Naive thymus-derived CD8-positive, alpha-beta T cell (primary cell): ENCODE measurements at places on chromosomes 1 and 21. TPM values are rescaled to one million over a fixed set of nuclear protein-coding genes. Genes with fewer than 3 reads are reported as not detected.

GRCh38 chr1:185645162-185645640, 89.0 kb upstream of the HMCN1 start:
- peaks cover 2% of the 10 kb centered on the region for H3K36me3 ChIP-seq
- no peak overlapping the region for H3K27ac ChIP-seq
- DNase-seq, result no peak
- H3K27me3 ChIP-seq, result no peaks in the 10 kb centered on the region
- H3K4me3 ChIP-seq, result no peak overlapping the region

DNA sequence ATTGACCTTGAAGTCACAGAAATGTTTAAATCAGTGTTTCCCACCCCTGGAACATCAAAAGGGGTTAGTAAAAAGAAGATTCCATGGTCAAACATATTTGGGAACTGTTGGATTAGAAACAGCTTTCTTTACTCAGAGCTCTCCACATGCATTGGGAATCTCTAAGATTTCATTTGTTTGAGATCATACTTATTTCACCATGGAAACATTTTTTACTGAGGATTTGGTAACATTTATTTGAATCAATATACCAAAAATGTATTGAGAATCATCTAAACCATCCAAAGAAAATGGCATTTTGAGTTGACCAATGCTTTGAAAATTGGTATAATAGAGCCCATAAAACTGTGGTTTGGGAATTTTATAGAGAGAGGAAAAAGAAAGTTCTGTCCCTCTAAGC, 25.3 kb downstream of the NGF start:
- no peak overlapping the region for H3K27ac ChIP-seq
- peaks cover 11% of the 10 kb centered on the region for H3K27me3 ChIP-seq
- no peaks in the 10 kb centered on the region for H3K36me3 ChIP-seq
- H3K4me3 ChIP-seq, result no peak overlapping the region
- H3K4me1 ChIP-seq, result no peaks in the 10 kb centered on the region
- DNase-seq, result no peak

DNA sequence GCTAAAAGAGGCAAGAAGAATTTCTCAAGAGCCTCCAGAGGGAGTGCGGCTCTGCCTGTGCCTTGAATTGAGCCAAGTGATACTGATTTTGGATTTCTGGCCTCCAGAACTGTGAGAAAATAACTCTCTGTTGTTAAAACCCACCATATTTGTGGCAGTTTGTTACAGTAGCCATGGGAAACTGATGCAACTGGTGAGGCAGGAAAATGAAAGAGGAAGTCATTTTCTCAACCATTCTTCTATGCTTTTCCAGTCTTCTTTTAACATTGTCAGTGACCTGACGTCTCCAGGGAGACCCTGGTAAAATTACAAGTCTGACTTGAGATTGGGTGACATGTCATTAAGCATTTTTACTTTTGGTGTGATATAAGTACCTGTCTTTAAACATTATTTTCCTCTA, 5.8 kb downstream of the OR6P1 start:
- no peak overlapping the region for H3K27ac ChIP-seq
- H3K36me3 ChIP-seq, result no peaks in the 10 kb centered on the region
- H3K4me3 ChIP-seq, result no peak overlapping the region
- H3K4me1 ChIP-seq, result no peaks in the 10 kb centered on the region
- peaks cover 5% of the 10 kb centered on the region for H3K27me3 ChIP-seq

DNA sequence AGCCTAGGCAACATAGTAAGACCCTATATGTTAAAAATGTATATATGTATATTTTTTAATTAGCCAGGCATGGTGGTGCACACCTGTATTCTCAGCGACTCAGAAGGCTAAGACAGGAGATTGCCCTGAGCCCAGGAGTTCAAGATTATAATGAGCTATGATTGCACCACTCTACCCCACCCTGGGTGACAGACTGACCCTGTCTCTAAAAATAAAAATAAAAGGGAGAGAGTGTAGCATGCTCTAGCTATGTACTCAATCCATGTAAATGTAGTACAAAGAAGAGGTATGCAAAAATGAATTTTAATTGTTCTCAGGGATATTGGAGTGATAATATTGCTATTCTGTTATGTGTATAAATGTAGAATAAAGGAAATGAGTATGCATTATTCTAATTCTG, 52.9 kb upstream of the DARS2 start:
- no peaks in the 10 kb centered on the region for H3K27me3 ChIP-seq
- no peak for DNase-seq
- H3K36me3 ChIP-seq, result peaks cover 3% of the 10 kb centered on the region

- peaks cover 4% of the 10 kb centered on the region for H3K36me3 ChIP-seq
- peaks cover 39% of the 10 kb centered on the region for H3K27me3 ChIP-seq
- H3K4me1 ChIP-seq, result peaks cover 14% of the 10 kb centered on the region
- H3K27ac ChIP-seq, result no peak overlapping the region
Measured at GRCh38 chr1:32919811-32920733, 18.9 kb upstream of the TMEM54 start.

DNA sequence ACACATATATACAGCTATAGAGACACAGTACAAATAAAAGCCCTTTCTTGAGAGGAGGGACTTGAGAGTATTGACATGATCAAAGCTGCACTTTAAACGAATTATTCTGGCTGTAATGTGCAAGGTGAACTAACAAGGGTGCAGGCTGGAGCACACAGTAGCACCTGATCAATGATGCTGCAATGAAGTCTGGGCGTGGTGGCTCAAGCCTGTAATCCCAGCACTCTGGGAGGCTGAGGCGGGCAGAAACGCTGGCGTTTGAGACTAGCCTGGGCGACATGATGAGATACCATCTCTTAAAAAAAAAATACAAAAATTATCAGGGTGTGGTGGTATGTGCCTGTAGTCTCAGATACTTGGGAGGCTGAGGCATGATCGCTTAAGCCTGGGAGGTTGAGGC, 14.1 kb upstream of the CTH start:
- H3K27ac ChIP-seq, result no peak overlapping the region
- no peaks in the 10 kb centered on the region for H3K36me3 ChIP-seq
- DNase-seq, result no peak
- peaks cover 19% of the 10 kb centered on the region for H3K27me3 ChIP-seq
- no peaks in the 10 kb centered on the region for H3K4me1 ChIP-seq

- no peak overlapping the region for H3K4me3 ChIP-seq
- no peaks in the 10 kb centered on the region for H3K4me1 ChIP-seq
- no peak for DNase-seq
- H3K27me3 ChIP-seq, result peaks cover 4% of the 10 kb centered on the region
- no peak overlapping the region for H3K27ac ChIP-seq
Measured at GRCh38 chr1:14141656-14142055, 441.7 kb downstream of the PRDM2 start.

DNA sequence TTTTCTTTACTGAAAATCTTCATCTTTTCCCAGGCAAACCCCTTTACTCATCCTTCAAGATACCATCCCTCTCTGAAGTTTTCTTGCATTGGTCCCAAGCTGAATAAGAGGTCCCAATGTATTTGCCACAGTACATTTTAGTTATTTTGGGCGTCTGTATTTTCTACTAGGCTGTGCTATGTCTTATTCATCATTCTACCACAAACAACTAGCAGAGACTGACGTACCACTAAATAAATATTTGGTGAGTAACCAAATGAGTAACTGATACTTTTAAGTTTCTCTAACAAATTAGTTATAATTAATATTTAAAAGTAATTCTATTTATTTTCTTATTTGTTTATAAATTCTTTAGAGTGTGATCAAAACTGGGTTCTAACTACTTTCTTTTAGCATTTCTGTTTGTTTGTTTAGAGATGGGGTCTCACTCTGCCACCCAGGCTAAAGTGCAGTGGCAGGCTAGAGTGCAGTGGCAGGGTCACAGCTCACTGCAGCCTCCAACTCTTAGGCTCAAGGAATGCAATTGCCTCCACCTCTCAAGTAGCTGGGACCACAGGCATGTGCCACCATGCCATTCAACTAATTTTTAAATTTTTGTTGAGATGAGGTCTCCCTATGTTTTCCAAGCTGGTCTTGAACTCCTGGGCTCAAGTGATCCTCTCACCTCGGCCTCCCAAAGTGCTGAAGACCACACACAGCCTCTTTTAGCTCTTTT, 33.1 kb downstream of the NDC1 start:
- H3K4me3 ChIP-seq, result no peak overlapping the region
- H3K36me3 ChIP-seq, result peaks cover 39% of the 10 kb centered on the region
- no peaks in the 10 kb centered on the region for H3K27me3 ChIP-seq
- no peak for DNase-seq

- no peak for DNase-seq
- H3K4me3 ChIP-seq, result no peak overlapping the region
- peaks cover 16% of the 10 kb centered on the region for H3K27me3 ChIP-seq
Measured at GRCh38 chr1:3359351-3359750, 95.1 kb upstream of the ARHGEF16 start.

DNA sequence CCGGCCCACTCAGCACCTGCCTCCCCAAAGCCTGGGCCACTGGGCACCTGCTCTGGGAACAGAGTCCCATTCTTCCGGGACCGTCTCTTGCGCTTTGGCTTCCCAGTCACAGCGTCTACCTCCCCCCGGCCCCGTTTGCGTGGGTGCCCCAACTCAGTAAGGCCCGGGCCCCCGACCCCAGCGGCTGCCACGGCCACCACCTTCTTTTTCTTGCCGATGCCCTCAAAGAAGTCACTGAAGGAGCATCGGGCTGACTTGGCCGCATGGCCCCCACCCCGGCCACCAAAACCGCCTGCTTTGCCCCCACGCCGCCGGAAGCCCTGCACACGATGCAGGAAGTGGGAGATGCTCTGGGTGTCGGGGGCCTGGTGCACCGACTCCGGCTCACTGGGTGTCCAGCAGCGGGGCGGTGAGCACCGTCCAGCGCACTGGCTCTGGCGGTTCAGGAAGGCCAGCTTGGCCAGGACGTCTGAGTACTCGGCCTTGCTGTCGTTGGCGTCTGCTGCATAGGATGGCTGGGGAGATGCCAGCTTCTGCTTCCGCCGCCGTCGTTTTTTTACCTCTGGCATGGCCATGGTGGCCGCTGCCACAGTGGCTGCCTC, 54.0 kb downstream of the AHDC1 start:
- H3K4me1 ChIP-seq, result peaks cover 7% of the 10 kb centered on the region
- H3K4me3 ChIP-seq, result no peak overlapping the region
- H3K36me3 ChIP-seq, result no peaks in the 10 kb centered on the region
- no peak for DNase-seq

DNA sequence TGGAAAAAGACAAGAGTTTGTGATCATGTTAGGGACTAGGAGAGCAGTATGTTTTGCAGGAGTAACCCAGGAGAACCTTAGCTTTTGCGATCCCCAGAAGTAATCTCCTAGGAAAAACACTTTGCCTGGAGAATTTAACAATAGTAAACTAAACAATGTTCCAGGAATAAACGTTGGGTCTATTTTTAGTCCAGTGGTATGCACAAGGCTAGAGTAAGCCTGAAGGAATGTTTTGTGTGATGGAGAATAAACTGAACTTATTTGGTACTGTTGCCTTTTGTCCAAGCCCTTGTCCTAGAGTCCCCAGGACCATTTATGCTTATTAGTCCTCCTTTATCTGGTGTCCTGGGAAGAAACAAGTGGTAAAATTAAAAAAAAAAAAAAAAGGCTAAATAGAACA, 28.7 kb upstream of the RGS5 start:
- H3K27me3 ChIP-seq, result peaks cover 5% of the 10 kb centered on the region
- peaks cover 11% of the 10 kb centered on the region for H3K36me3 ChIP-seq
- no peaks in the 10 kb centered on the region for H3K4me1 ChIP-seq
- no peak overlapping the region for H3K4me3 ChIP-seq
- H3K27ac ChIP-seq, result no peak overlapping the region
- DNase-seq, result no peak

GRCh38 chr1:3584915-3585314, 26.4 kb downstream of the MEGF6 start:
- no peak overlapping the region for H3K4me3 ChIP-seq
- no peak overlapping the region for H3K27ac ChIP-seq
- H3K4me1 ChIP-seq, result peaks cover 5% of the 10 kb centered on the region
- no peak for DNase-seq
- H3K27me3 ChIP-seq, result no peaks in the 10 kb centered on the region
- H3K36me3 ChIP-seq, result no peaks in the 10 kb centered on the region

- DNase-seq, result no peak
- peaks cover 30% of the 10 kb centered on the region for H3K4me1 ChIP-seq
- no peaks in the 10 kb centered on the region for H3K27me3 ChIP-seq
- peak overlapping the region; percentile 84 for H3K4me3 ChIP-seq
- peaks cover under 1% of the 10 kb centered on the region for H3K36me3 ChIP-seq
- H3K27ac ChIP-seq, result peak overlapping the region; percentile 88
Measured at GRCh38 chr1:25505656-25506385, 37.6 kb upstream of the LDLRAP1 start.

GRCh38 chr1:167499106-167499505, 19.2 kb downstream of the CD247 start:
- H3K4me3 ChIP-seq, result peak overlapping the region; percentile 46
- no peaks in the 10 kb centered on the region for H3K27me3 ChIP-seq
- peaks cover 91% of the 10 kb centered on the region for H3K4me1 ChIP-seq
- H3K36me3 ChIP-seq, result peaks cover 14% of the 10 kb centered on the region
- DNase-seq, result no peak

DNA sequence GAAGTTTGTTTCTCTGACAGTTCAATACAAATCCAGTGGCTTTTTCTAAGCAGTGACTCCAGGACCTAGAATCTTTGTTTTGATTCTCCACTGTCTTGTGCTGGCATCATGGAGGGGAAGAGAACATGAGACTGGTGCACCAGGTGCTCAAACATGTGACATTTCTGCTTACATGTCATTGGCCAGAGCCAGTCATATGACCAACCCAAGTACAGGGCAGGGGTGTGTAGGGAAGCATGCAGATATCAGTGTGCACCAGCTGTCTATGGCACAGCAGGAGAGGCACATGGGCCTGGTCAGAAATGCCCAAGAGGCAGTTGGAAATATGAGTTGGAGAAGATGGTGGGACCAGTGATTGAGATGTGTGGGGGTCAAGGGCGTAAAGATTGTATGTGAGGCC, 297.0 kb downstream of the HHAT start:
- H3K4me1 ChIP-seq, result no peaks in the 10 kb centered on the region
- H3K36me3 ChIP-seq, result no peaks in the 10 kb centered on the region
- H3K27ac ChIP-seq, result no peak overlapping the region
- H3K27me3 ChIP-seq, result peaks cover 6% of the 10 kb centered on the region

GRCh38 chr1:10899490-10900250, 103.2 kb upstream of the CASZ1 start:
- no peak overlapping the region for H3K4me3 ChIP-seq
- peaks cover 18% of the 10 kb centered on the region for H3K4me1 ChIP-seq
- H3K27ac ChIP-seq, result no peak overlapping the region
- no peaks in the 10 kb centered on the region for H3K27me3 ChIP-seq
- no peaks in the 10 kb centered on the region for H3K36me3 ChIP-seq

DNA sequence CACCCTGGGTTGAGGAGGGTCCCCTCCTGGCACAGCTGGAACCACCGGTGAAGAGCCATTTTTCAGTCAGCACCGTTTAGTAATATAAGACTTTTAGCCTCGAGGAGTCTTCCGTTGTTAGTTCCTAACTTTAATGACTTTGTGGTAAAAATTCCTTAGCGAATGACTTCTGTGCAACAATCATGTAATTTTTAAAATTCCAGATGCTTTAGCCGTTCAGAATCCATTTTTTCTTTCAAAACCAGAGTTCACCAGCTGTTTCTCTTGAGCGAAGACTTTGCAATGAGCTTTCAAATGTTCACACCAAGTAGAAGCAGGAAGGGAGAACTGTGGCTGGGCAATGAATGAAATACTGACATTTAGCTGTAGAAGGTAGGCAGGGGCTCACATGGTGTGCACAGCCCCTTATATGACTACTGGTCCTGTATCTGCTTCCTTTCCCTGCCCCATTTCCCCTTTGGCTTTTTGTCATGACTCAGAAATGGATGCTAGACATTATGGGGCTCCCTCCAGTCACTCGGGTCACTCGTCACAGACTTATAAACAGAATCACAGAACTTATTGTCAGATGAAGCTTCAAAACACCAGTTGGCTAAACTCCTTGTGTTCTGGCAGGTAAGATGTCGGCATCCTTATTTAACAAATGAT, 4.1 kb downstream of the DISC1 start:
- no peak for DNase-seq
- no peaks in the 10 kb centered on the region for H3K36me3 ChIP-seq
- no peak overlapping the region for H3K4me3 ChIP-seq

Gene DENND2D
- total RNA-seq, result 274 TPM

Gene KCNA3
- 74.7 TPM for total RNA-seq

Gene CFHR3
- not detected for total RNA-seq

Gene RAP1A
- 130 TPM for total RNA-seq

Gene SERPINC1
- total RNA-seq, result 0.44 TPM

Gene LMX1A
- total RNA-seq, result not detected

Gene WNT2B
- total RNA-seq, result 0.21 TPM
